ENCODE measurements at places on chromosomes 7 and 10.

- peak; percentile 5 for DNase-seq
Observed at GRCh38 chr10:90136731-90137316, 435.4 kb downstream of the KIF20B start.

DNA sequence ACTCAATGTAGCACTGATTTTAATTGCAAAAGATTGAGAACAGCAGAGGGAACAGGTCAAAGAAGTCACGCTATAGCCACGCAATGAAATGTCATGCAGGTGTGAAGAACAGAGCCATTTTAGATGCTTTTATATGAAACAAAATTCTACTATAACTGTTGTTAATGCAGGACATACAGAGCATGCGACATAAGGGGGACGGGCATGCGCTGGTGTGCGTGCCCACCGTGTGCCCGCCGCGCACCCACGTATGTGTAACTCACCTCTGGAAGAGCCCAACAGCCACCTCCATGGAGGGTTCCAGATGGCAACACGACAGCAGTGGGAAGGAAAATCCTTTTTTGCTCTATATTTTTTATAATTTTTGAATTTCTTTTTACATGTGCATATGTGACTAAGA is 410.0 kb upstream of the RNF32 start:
- DNase-seq, result no peak

DNA sequence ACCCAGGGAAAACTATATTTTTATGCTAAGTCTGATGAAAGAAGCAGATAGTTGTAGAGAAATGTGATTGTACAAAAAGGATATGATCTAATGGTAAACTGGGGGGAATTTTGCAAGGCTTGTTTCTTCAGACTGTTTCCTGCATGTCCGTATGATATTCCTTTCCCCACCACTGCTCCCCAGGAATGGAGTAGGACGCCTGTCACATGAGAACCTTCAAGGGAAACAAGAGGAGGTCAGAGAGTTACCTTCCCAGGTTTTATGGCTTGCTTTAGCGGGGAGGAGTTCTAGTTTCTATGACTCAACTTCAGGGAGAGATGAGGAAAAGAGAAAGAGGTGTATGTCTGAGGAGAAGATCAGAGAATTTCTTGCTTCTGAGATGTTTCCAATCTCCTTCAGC is 16.4 kb upstream of the ITPRID1 start:
- DNase-seq, result no peak

DNA sequence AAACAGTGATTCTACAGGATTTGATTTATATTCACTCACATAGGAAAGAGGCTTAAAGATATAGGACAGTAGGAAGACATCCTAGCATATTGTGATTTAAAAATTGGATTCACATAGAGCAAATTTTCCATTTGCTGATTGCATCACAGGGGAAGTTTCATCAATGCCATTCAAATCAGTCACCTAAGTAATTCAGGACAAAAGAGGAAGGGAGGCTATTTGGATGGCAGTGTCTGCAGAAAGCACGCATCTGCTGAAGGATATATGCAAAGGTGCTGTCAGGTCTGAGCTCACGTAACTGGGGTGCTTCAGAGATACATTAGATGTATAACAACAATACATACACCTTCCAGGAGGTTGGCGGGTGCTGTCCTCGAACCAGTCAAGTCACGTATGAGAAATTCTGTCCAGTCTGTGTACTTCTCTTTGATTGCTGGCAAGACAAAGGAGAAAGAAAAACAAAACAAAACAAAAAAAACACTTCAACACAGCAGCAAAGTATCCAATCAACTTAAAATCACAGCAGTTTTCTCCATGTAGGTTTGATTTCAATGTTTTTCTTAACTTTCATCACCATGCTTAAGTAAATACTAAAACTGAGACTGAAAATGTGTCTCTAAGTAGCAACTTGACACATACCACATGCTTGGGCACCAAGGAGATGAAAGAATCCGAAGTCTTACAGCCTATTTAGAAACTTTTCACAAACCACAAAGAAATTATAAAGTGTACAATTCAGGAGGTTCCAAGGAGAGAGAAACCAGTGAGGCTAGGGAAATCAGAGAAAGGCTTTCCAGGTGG is 125.1 kb downstream of the SFMBT2 start:
- DNase-seq, result no peak

- DNase-seq, result no peak
Observed at GRCh38 chr7:17097668-17098297, 200.7 kb upstream of the AHR start.

DNA sequence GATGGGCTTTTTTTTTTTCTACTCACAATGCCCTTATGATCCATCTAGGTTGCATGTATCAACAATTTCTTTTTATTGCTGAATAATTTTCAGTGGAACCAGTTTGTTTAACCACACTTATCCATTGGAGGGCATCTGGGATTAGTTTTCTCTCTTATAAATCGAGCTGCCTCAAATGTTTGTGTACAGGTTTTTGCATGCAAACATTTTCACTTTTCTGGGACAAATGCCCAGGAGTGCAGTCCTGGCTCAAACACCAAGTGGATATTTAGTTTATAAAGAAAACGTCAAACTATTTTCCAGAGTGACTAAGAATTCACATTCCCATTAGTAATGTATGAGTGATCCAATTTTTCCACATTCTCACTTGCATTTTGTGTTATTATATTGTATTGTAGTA is 313.4 kb downstream of the CXCL12 start:
- no peak for DNase-seq

- DNase-seq, result no peak
Observed at GRCh38 chr7:39919646-39920045, 30.4 kb upstream of the CDK13 start.

GRCh38 chr10:119726676-119727261 is 919 bp downstream of the INPP5F start:
- no peak for DNase-seq

- DNase-seq, result no peak
Observed at GRCh38 chr7:124027236-124027635, 5.6 kb downstream of the TMEM229A start.

GRCh38 chr10:120508393-120508792 is 51.4 kb downstream of the PLPP4 start:
- DNase-seq, result no peak

GRCh38 chr10:112475575-112476218 is 28.7 kb downstream of the VTI1A start:
- no peak for DNase-seq

- no peak for DNase-seq
Observed at GRCh38 chr10:20871970-20872369, 25.1 kb downstream of the NEBL start.

DNA sequence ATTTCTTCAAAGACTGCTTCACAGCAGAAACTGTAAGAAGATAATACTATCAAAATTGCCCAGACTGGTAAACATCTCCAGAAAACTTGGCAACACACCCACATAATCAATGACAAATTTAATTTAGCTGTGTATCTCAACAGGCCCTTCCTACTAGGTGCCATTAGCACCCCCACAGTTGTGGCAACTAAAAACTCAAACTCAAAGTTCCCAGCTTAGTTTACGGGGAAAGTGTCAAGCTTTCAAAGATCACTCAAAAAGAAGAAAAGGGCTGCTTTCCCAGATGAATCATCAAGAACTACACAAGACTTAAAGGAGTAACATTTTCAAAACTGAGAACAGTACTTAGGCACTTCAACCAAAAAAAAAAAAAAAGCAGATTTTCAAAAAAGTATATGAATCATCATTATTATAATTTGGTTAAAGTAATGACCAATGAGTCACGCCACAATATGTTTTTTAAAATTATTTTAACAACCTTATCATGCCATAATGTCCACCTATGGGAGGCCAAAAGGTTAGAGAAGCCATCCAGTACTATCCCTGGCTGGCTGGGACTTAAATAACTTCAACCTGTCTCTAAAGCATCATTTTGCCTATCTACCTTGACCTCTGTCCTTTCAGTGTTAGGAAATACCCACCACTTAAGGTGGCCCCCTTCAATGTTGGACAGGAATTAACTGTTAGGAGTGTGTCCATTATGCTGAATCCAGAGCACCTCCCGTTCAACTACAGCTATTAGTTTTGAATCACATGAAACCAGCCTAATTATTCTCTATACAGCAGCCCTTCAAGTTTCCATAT is 90.8 kb downstream of the ZFAND4 start:
- no peak for DNase-seq

GRCh38 chr7:13106513-13106912 is 419.1 kb downstream of the ARL4A start:
- DNase-seq, result no peak

GRCh38 chr7:28311670-28312069 is 100.6 kb upstream of the CREB5 start:
- no peak for DNase-seq

GRCh38 chr7:157273208-157274093 is 63.4 kb upstream of the DNAJB6 start:
- DNase-seq, result peak; percentile 57

DNA sequence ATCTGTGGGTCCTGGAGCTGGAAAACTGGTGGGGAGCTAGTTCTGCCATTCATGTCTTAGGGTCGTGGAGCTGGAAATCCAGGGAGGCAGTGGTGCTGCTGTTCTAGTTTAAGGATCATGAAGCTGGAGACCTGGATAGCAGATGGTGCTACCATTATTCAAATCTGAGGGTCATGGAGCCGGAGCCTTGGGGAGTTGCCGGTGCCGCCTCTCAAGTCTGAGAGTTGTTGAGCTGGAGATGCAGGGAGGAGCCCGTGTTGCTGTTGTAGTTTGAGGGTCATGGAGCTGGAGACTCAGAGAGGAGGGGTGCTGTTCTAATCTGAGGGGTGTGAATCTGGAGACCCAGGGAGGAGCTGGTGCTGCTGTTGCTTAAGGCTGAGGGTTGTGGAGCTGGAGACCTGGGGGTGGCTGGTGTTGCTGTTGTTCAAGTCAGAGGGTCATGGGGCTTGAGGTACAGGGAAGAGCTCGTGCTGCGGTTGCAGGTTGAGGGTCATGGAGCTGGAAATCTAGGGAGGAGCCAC is 86.0 kb upstream of the ZNF479 start:
- no peak for DNase-seq

GRCh38 chr10:30432622-30433305 is 1.2 kb upstream of the MAP3K8 start:
- no peak for DNase-seq

DNA sequence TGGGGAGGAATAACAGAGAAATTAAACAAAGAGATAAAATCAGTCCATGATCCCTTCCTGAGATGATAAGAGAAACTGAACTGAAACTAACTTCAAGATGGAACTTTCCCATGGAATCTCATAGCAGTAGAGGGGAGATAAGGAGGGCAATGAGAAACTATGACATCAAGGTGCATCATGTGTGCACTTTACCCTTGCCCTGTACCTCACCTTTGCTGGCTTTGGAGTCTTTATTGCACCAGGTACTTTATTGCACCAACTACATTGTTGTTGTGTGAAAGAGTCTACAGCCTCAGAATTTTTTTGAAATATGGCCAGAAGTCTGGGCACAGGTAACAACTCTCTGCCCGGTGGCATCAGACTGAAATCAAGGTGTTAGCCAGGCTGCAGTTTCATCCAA is 11.2 kb upstream of the SMC3 start:
- DNase-seq, result no peak

DNA sequence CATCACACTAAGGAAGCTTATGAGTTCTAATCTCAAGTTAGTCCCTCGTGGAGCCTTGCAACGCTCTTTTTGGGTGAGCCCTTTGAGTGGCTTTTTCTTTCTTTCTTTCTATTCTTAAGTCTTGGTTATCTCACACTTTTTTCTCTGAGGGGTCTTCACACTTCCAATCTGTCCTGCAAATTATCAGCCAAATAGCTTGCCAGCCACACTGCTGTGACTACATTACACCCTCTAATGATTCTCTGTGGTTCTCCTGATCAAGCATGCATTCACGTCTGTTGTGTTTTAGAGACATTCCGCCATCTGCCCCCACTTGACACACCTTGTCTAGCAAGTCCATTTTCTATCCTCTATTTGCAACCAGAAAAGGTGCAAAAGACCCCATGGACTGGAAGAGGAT is 340.2 kb downstream of the THSD7A start:
- no peak for DNase-seq

DNA sequence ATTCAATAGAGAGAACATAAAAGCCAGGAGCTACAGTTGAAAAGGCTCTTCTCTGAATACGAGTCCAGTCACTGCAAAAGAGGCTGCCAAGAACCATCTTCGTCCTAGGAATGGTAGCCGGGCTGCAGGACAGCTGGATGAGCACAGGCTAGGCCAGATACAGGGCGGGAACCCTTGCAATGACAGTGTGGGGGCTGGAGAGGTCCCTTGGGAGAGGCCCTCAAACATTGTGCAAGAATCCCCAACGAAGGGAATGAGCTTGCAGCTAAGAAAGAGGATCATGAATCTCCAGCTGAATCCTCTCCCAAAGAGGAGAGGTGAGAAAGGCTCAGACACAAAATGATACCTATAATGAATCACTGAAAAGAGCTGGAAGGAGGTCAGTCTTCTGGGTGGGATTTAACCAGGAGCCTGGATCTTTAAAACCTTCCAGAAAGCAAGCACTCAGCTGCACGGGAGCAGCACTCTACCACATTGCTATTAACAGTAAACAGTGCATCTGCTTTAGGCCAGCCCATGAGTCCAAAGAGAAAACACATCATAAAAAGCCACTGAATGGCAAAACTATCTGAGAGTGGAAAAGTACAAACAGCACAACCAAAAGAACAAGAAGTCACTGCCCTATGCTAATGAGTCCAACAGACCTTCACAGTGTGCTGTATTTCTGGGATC is 287.9 kb downstream of the TNS3 start:
- DNase-seq, result no peak

GRCh38 chr7:47350425-47350824 is 231.5 kb downstream of the TNS3 start:
- no peak for DNase-seq

DNA sequence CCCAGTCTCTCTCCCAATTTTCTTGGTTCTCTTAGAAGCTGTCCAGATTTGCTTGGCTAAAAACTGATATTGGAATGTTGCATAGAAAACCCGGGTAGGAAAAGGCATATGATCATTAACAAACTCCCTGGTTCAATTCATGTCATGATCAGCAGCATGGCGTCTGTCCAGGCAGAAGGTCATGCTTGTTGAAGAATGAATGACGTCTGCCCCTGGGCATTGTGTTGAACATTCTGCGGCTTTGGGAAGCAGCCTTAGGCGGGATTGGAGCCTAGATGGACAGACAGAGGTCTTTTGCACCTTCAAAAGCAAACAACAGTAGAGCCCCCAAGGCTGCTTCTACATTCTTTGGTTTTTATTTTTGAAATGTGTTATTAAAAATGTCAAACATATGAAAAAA is 7.7 kb upstream of the MINDY3 start:
- no peak for DNase-seq

DNA sequence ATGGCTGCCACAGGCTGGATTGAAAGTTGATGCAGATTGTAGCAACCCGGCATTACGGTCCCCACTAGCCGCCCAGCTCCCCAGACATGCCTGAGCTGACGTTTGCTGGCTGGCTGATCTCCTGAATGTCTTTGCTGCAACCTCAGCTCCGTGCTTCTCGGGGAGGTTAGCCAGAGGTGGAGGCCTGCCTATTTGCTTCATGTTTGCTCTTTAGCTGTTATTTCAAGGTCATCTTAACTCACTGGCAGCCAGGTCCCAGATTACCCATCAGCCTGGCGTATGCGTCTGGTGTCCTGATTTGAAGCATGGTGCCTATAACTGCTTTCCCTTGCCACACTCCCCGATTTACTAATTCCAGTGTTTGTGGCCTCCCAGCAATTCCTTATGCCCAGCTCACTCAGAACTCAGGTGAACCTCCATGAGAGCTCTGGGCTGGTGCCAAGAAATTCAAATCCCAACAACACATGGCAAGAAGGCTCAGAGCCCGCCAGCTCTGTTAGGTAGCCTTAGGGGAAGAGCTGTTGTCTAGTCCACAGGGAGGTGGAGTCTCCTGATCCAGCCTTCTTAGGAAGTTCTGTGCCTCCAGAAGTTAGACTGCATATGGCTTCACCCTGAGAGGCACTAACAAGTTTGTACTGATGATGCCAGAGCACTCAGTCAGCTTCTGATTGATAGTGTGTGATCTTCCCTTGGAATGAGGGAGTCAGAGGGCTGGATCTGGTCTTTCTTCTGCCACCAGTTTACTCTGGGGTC is 69.7 kb upstream of the EXOC4 start:
- DNase-seq, result no peak
